ENCODE measurements at places on chromosomes 11 and 22.
A peak's percentile ranks its signal among the peaks of the same experiment; 100 is the strongest.

DNA sequence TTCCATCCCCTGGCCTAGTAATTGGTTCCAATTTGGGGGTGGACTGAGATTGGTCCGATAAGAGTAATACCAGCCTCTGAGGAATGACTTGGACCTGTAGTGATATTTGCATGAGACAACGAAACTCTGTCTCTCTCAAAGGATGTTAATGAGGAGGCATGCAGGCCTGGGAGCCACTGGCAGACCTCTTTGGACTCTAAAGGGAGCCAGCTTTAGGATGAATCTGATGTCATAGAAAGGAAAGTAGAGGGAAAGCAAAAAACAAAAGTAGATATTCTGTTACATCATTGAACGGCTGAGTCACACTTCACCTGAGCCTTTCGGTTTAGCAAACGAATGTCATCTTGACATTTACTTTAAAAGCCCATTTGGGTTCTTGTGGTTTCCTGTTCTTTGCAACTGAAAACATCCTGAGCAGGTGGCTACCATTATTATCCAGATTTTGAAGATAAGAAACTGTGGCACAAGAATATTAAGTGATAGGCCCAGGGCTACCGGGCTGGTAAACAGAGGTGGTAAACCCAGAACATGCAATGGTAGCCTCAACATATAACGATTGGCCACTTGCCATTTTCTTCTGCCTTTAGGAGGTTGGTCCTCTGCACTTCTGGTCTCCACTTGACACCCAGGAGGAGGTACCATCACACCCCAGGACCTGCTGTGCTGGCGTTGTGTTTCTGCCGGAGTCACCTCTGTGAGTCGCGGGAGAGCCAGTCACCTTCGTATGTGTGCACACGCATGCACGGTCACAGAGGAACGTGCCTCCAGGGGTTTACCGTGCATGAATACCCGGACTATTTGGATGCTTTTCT, 42.7 kb downstream of the RTL6 start:
- DNase-seq: peak; percentile 38

DNA sequence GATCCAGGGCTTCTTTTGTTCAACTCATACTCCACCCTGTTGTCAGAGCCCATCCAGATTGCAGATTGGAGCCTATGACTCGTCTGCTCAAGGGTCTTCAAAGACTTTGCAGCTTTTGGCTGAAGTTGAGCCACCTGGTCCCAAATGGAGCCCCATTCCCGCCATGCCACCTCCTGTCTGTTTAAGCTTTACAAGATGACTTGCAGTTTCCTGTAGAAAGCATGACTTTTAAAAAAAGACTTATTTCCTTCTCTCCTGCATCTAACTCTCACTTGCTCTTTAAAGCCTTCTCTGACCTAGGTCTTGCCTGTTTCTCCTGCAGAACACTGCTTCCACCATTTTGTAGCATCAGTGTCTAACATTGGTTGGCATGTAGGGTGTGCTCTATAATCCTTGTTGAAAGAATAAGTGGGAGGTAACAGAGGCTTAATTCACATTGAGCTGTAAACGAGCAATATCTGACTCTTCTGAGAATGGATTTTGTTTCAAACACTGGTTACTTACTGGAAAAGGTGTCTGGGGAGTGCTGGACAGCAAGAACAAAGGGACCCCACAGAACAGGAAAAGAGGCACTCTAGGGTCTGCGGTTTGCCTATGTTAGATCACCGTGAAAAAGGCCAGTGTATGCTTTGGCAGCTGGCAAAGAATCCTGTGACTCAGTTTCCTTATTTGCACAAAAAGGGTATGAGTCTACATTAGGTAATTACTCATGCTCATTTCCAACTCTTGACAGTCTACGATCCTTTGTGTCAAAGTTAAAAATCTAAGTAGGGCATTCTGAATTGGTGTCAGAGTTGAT, 30.3 kb downstream of the NF2 start:
- DNase-seq: no peak

DNA sequence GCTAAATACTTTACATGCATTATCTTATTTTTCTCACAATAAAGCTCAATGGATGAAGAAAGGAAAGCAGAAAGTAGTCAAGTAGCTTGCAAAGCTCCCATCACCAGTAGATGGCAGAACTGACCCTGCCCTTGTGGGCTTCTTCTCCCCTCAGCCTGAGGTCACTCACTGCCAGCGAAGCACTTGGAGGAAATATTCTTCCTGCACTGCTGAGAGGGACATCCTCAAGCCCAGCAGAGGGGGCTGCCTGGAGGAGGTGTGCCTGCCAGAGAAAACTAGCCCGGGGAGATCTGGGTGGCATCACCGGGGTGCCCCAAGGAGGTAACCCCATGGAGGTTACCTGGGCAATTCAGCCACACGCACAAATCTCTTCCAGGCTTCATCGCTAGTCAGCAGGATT, 6.6 kb downstream of the APOL4 start:
- DNase-seq: peak; percentile 89

GRCh38 chr11:20631519-20632168, 32.2 kb downstream of the SLC6A5 start:
- DNase-seq: no peak

DNA sequence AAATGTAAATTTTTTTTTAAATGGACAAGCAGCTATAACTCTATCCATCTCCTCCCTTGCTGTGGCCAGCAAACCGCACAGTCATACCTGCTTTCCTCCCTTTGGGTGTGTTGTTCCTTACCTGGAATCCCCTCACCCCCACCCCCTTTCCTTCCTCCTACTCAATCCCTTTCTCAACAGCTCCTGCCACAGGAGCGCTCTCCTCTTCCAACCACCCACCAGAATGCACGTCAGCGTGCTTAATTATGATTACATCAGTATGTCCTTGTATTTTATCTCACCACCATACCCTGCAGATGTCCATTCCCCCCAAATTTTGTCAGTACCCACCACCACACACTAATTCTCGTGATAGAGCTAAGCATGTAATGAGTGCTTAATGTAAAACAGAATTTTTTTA, 60.9 kb upstream of the LMO2 start:
- DNase-seq: no peak

DNA sequence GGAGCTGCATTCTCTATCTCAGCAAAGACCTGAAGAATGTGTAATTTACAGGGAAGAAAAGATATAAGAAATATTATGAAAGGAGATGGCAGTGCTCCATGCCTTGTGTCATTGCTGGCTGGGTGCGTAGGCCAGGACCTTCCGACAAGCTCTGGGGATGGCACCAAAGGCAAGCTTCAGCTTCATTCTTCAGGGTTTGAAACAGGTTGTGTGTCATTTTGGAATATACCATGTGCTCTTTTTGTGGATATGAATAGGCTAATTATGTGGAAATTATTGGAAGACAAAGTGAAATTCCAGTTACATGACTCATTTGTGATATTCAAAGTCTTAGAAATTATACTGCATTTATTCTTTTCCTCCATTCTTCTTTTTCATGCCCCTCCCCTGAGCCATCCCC, 5.7 kb upstream of the KIRREL3 start:
- DNase-seq: no peak

GRCh38 chr22:38196791-38197419, 4.9 kb upstream of the MAFF start:
- DNase-seq: no peak

DNA sequence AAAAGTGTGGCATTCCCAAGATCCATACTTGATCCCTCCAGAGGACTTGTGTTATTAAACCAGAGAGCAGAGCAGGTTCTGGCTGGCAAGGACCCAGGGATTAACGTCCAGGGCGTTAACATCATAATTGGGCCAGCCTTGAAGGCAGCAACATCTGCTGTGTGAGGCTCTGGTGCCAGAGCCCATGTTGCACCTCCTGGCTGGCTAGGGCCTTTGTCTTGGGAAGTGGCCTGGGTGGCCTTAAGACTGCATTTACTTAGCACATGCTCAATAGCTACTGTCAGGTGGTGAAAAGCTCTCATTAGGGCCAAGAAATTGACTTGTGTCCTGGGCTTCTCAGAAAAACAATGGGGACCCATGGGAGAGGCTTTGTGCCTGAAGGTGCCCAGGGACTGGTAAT, 66.6 kb downstream of the CACNG2 start:
- DNase-seq: peak; percentile 83

GRCh38 chr11:124623861-124624525, 1.3 kb downstream of the TBRG1 start:
- DNase-seq: no peak

DNA sequence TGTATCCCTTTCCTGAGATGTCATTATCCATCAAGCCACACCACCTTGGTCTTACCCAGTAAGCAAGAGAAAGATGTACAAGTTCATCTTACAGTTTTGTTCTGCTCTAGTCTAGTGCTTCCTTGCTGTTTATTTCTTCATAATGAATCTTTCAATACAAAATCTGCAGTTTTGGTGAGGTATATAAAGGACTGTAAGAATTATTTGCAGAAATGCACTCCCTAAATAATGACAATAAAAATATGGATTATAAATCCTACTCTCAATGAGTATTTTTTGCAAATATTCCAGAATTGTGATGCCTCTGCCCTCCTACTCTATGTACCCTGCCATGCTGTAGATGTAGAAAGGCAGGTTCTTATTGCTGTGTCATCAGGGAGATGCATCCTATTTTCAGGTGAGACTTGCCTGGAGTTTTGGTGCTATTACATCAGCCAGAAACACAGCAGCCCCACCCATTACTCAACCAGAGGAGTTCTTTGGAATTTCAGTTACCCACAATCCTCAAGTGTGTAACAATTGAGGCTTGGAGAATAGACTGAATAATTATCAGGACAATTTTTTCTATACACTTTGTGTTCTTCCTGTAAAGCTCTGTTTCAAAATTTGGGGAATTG, at the start of gene OR10S1:
OR10S1 (minus strand) TSS at position 51 of the 617 bp plus-strand sequence. CDS start 117 bp downstream, outside the sequence.
- no peak for DNase-seq

DNA sequence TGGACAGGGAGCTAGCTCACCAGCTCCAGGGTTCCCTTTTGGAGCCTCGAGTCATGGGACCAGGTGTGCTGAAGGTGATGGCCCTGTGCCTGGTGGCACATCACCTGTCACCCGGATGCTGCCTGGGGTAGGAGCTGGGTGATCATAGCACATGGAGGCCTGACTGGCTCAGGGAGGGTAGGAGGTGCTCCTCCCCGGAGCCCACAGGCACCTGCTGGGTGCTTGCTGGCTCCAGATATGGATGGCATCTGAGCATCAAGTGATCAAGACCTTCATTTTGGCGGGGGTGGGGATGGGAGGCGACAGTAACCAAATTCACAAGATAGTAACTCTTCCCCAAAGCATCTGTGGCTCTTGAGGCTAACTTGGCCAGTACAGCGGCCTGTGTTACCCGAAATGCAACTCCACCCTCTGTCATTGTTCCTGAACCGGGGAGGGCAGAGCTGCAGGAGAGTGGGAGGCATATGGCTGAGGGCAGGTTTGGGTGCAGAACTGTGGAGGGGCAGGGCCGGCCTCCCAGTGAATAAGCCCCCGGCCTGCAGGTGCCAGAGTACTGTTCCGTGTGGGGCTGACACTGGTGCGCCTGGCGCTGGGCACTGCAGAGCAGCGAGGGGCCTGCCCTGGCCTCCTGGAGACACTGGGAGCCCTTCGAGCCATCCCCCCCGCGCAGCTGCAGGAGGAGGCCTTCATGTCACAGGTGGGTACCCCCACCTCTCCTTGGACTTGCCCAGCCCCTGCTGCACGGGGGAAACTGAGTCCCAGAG, 4.7 kb downstream of the TBC1D10C start:
- DNase-seq: no peak

- DNase-seq: no peak
Measured at GRCh38 chr11:3044004-3044403, 13.2 kb downstream of the CARS1 start.

- DNase-seq: peak; percentile 17
Measured at GRCh38 chr22:36578619-36579018, 49.7 kb upstream of the EIF3D start.

DNA sequence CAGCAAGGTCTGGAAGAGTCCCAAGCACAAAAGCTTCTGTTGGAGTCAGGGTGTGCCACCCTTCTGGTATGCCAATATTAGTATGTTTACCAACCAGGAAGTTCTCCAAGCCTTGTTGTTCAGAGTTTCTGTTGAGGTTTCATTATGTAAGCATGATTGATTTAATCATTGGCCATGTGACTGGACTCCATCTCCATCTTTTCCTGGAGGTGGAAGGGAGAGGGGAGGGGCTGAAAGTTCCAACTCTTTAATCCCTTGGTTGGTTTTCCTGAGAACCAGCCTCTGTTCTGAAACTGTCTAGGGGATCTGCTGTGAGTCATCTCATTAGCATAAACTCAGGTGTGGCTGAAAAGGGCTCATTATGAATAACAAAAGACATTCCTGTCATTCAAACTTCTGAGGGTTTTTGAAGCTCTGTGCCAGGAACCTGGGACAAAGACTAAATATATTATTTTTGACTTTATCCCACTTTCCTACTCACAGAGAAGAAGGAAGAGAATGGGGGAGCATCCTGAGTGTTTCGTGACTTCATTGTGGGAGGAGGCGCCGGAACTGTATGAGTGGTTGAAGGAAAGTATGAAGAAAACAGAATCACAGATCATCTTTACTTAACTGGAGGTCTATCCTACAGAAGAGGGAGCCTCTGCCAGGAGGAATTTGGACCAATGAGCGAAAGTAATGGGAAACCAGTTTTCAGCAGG, 138.2 kb downstream of the NECTIN1 start:
- DNase-seq: peak; percentile 79

GRCh38 chr11:9858822-9859221, 194.9 kb downstream of the SWAP70 start:
- peak; percentile 56 for DNase-seq

DNA sequence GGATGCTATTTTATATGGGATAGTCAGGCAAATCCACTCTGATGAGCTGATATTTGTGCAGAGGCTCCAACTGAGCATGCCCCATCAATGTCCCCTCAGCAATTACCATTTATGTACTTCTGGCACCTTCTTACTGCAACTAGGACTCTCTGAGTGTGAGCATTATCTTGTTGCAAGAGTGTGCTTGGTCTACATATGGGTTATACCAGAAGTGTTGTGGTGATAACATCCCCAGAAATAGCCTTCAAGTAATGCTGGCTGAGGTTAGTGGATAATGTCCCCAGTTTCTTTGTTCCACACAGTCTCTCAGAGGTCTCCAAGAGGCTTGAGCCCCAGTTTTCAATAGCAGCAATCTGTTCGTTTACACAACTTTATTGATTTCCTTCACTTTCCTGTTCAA, 408.6 kb downstream of the JRKL start:
- DNase-seq: no peak

GRCh38 chr22:44915441-44915840, 94.4 kb downstream of the PHF21B start:
- DNase-seq: peak; percentile 27

GRCh38 chr22:31852691-31853421, 91.5 kb upstream of the YWHAH start:
- DNase-seq: no peak

- no peak for DNase-seq
Measured at GRCh38 chr11:8363921-8364320, 100.2 kb upstream of the LMO1 start.

Measured in endodermal cell (in vitro differentiated cells).